ACHN (cell line): ENCODE measurements at places on chromosomes 5 and 9.

DNA sequence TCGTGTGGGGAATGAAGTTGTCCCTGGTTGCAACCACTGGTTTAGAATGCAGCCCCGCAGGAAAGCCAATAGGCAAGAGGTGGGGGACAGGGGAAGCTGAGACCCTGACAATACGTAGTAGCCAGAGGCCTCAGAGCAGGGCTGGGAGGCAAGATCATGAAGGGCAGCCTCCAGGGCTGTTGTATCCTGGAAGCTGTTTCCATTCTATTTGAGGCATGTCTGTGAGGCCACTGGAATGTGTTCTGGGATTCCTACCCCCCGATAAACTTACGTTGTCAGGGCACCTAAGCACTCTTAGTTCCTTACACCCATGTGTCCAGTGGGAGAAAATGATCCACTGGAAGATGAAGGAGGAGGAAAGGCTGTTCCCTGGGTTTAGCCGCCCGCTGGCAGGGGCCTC is 177.3 kb downstream of the CFAP90 start:
- DNase-seq, result no peak

DNA sequence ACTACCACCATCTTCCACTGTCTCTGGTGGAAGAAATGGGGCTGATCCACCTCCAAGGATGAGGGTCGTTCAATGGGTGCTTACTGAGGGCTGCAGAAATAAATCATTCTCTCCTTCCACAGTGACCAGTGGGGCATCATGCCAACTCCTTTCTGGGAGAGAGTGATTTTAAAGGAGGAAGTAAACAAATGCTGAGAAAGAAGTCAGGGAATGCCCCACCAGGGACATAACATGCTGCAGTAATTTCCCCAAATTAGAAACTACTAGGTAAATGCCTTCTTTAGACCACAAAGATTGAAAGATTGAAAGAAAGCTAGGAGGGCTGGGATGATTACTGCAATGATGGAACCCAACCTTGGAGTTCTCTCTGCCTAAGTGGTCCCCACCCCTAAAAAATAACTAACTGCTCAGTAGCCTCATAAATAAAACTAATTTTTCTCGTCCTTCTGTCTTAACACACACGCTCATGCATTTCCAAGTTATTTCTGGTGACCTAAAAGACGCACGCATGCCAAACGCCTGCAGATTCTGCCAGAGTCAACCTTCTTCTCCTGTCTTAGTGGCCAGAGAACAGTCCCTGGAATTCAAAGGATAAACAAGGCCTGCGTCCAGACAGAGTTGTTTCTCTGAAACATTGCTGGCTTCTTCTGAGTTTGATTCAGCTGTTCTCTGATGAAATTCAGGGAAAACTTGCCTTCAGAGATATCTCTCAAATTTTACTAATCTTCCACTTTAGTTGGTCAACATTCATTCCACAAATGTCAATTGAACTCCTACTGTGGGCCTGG is 250.0 kb downstream of the NR3C1 start:
- no peak for DNase-seq

DNA sequence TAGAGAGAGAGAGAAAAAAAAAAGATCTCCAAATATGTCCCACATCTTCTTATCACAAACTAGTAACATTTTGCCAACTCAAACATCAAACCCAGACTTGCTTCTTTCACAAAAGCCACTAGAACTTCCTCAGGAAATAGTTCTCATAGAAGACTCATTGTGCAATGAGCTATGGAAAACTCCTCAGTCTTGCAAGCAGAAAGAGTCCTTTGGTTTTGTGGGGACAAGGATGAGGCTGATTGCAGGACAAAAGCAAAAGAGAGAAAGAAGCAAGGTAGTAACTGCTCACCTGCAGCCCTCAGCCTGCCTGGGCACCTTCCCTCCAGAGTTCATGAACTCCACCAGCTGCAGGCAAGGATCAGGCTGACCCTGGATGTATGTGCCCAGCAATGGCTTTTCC is 399.0 kb downstream of the IRX1 start:
- DNase-seq, result no peak

- DNase-seq, result no peak
Observed at GRCh38 chr5:122400341-122400740, 88.3 kb downstream of the SNCAIP start.

DNA sequence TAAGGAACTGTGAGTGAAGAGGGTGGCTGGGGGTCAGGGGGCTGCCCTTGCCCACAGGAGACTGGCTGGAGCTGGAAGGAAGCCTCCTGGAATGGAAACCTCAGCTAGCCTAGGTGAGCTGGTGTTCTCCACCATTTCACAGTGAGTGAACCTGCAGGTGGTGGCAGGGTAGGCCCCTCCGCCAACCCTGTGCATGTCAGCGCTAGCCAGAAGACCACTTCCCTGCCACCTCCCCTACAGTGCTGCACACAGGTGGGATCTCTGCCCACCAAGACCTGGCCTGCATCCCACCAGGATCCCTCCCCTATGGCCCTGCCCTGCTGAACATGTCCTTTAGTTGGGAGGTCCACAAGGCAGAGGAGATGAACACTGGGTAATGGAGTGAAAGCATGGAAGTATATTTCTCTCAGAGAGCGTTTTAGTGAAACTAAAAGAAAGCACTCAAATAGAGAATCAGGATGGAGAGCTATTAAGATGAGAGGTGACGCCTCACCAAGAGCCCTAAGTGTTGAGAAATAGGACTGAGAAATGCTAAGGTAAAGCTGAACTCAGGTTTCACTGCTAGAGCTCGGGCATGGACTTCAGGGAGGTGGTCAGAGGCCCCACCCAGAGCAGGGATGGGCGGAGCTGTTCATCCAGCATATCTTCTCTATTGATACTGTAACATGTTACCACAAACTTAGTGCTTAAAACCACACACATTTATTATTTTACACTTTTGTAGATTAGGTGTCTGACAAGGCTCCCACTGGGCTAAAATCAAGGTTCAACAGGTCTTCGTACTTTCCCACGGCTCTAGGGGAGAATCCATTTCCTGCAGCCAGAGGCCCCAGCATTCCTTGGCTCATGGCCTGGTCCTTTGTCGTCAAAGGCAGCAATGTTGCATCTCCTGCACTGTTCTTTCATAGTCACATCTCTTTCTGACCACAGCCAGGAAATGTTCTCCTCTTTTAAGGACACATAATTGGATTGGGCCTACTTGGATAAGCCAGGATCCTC is 83.2 kb downstream of the DIRAS2 start:
- DNase-seq, result no peak

GRCh38 chr5:97495301-97495700 is 312.3 kb upstream of the RIOK2 start:
- no peak for DNase-seq

GRCh38 chr9:38263532-38263931 is 129.0 kb upstream of the ALDH1B1 start:
- DNase-seq, result peak; percentile 45

GRCh38 chr9:89218040-89218928 is 39.7 kb upstream of the SHC3 start:
- DNase-seq, result no peak

DNA sequence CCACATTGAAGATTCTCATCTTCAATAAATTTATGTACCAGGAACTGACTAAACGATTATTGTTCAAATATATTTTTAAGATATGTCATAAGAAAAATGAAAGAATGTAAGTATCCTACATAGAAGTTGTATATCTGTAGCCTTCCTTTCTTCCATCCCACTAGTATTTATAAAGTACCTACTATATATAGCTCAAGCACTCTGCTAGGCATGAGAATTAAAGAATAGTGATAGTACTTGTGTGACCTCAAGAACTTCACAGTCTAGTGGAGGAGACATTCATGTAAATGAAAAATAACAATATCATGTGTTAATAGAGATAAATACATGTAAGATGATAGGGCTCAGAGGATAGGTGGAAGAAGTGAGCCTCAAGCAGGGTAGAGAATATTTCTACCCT is 201.0 kb upstream of the HMHB1 start:
- DNase-seq, result no peak
